GM12878 (cell line): ENCODE measurements at places on chromosomes 3 and 15.

DNA sequence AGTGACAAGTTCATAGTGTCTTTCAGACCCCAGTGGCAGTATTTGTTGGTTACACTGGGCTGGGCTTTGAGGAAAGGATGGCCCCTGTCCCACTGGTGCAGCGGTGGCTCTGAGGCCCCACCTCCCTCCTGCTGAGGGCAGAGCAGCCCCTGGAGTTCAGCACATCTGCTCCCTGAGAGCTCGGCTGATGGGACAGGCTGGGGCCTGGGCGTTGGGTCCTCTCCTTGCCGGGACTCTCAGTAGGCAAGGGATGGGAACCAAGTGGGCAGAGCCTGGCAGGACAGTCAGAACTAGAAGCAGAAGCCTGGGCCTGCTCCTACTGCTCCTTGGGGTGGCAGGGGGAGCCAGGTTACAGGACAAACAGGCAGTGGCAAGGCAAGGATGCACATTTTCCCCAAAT lies 114.5 kb downstream of the NUP210 start:
- H3K27me3 ChIP-seq: no peaks in the 10 kb centered on the region
- no peak for DNase-seq
- H3K36me3 ChIP-seq: no peaks in the 10 kb centered on the region; the same call in 1 of the 2 replicates
- H3K27ac ChIP-seq: no peak overlapping the region

DNA sequence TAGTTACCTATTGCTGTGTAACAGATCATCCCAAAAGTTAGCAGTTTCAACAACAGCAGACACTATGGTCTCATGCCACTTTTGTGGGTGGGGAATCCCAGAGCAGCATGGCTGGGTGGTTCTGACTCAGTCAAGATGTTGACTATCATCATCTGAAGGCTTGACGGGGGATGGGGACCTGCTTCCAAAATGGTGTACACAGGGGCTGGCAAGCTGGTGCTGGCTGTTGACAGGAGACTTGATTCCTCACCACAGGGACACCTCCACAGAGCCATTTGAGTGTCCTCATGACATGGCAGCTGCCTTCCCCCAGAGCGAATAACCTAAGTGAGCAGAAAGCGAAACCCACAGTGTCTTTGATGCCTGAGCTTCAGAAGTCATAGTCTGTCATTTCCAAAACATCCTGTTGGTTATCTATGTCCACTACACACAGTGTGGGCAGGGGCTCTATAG lies 19.1 kb downstream of the DNAJB8 start:
- H3K27ac ChIP-seq: no peak overlapping the region
- H3K4me3 ChIP-seq: no peak overlapping the region
- peak; percentile 45 for DNase-seq

- H3K27ac ChIP-seq: no peak overlapping the region
- no peaks in the 10 kb centered on the region for H3K27me3 ChIP-seq
- no peaks in the 10 kb centered on the region for H3K36me3 ChIP-seq
- DNase-seq: peak; percentile 69
- no peak overlapping the region for H3K4me3 ChIP-seq
Measured at GRCh38 chr15:25793354-25794050, 69.6 kb downstream of the ATP10A start.

DNA sequence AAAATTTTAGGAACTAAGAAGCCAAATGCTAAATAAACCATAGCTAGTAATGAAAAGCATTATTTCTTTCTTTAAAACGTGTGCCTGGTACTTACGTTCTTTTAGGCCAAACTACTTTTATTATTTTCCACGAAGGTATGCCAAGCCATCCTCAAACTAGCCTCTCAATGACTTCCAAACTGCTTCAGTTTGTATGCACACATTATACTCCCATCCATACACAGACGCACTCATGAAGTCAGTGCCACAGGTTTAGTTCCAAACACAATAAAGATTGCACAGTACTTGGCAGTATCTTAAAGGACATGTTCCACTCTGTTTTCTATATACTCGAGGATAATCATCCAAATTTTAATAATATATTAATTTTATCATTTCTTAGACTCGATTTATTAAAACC lies 609.2 kb upstream of the ZNF385D start:
- H3K4me3 ChIP-seq: no peak overlapping the region
- H3K27me3 ChIP-seq: no peaks in the 10 kb centered on the region
- no peak for DNase-seq
- H3K36me3 ChIP-seq: no peaks in the 10 kb centered on the region

DNA sequence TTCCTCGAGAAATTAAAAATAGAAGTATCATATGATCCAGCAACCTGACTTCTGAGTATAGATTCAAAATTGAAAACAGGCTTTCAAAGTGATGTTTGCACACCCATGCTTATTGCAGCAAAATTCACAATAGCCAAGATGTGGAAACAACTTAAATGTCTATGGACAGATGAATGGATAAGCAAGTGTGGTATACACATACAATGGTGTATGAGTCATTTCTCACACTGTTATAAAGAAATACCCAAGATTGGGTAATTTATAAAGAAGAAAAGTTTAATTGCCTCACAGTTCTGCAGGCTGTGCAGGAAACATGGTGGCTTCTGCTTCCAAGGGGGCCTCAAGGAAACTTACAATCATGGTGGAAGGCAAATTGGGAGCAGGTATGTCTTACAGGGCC lies 100.8 kb downstream of the KLF13 start:
- no peak overlapping the region for H3K27ac ChIP-seq
- H3K4me1 ChIP-seq: no peaks in the 10 kb centered on the region
- H3K27me3 ChIP-seq: no peaks in the 10 kb centered on the region
- H3K4me3 ChIP-seq: no peak overlapping the region

DNA sequence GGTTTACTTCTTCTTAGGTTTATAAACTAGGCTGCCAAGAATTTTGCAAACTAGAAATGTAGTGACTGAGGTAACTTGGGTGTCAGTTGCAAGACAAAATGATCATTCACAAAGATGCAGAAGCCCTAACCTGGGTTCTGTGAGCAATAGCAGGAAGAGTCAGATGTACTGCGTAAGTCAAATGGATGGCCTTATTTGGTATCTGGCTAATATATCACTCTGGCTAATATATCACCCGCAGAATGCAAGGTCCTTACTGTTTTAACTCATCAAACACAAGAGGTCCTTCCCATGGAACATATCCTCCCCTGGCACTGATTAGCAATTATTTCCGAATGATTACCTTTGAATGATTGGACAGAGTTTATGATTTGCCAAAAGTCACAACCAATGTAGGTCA lies 37.4 kb downstream of the RBMS3 start:
- H3K4me1 ChIP-seq: peaks cover 5% of the 10 kb centered on the region; the same call in 1 of the 2 replicates
- H3K36me3 ChIP-seq: no peaks in the 10 kb centered on the region
- no peaks in the 10 kb centered on the region for H3K27me3 ChIP-seq
- no peak overlapping the region for H3K27ac ChIP-seq
- DNase-seq: no peak
- no peak overlapping the region for H3K4me3 ChIP-seq

DNA sequence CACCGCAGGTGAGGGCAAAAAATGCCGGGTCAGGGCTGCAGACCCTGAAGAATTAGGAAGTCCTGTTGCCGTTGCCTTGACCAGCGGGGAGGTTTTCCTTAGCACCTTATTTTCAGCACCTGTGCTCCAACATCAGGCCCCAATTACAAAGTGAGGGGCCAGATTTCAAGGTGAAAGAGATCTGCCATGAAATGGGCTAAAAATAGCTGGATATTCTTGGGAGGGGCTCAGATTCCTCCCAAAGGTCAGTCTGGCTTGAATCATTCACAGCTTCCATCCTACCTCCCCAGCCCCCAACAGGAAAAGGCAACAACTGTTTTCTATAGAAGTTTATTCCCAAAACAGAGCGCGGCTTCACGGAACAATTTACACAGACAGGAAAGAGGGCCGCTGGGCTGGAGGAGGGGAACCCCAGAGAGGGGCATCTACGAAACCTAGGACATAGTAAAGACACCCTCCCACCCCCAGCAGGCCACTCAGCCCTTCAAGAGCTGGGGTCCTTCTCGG lies 941 bp upstream of the SLC26A6 start:
- no peaks in the 10 kb centered on the region for H3K36me3 ChIP-seq
- peak overlapping the region; percentile 38; the same call in 1 of the 2 replicates for H3K27ac ChIP-seq
- H3K27me3 ChIP-seq: no peaks in the 10 kb centered on the region
- DNase-seq: no peak
- peak overlapping the region; percentile 77 for H3K4me3 ChIP-seq

DNA sequence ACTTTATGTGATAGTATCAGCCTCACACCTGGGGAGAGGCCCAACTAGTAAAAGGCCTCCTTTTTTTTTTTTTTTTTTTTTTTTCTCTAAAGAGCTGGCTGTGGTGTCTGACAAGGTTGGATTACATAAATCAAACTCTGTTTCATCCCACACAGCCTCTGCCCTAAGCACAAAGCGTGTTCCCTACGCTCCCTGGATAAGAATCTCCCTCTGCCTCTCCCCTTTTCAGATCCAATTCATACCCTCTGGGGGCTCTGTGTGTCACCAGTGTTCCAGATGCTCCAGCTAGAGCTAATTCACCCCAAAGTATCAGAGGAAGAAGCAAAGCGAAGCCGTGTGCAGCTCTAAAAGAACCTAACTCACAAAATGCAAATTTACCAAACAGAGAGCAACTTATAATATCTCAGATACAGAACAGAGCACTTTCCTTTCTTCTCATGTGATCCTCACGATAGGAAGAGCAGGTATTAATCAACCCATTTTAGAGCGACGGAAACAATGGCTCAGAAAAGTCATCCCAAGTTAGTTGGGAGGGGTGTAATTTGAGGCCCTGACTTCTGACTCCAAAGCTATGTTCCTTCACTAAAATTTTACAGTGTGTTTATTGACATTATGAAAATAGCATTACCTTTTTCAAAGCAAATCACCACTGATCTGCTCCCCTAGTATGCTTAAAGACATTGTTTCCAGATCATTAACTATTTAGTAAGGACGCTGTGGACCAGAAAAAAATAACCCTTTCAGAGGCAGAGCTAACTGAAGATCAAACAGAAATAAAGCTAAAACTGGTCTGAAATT lies 12.4 kb downstream of the BMF start:
- H3K36me3 ChIP-seq: peaks cover 6% of the 10 kb centered on the region
- H3K4me3 ChIP-seq: peak overlapping the region; percentile 18; the same call in 1 of the 2 replicates

- no peak overlapping the region for H3K27ac ChIP-seq
- no peaks in the 10 kb centered on the region for H3K27me3 ChIP-seq
- no peaks in the 10 kb centered on the region for H3K36me3 ChIP-seq
- no peak overlapping the region for H3K4me3 ChIP-seq
- H3K4me1 ChIP-seq: no peaks in the 10 kb centered on the region
Measured at GRCh38 chr3:130470126-130470525, 46.9 kb upstream of the COL6A6 start.

DNA sequence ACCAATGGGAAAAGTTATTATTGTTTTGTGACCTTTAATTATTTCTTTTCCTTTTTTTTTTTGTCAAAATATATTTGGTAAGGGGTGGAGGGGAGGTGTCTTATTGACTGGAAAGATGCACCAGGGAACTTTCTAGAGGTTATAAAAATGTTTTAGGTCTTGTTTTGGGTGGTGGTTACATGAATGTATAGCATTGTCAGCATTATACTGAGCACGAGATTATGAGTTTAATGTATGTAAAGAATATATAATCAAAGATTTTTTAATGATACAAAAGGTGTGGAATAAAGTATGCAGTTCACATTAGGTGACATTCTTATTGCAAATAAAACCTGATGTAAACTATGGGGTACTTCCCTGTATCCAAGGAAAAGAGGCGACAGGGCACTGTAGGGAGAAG lies 23.0 kb upstream of the MAP3K13 start:
- no peaks in the 10 kb centered on the region for H3K27me3 ChIP-seq
- no peak for DNase-seq
- no peaks in the 10 kb centered on the region for H3K36me3 ChIP-seq
- H3K4me3 ChIP-seq: no peak overlapping the region
- no peak overlapping the region for H3K27ac ChIP-seq

- no peak overlapping the region for H3K4me3 ChIP-seq
- H3K27me3 ChIP-seq: no peaks in the 10 kb centered on the region
- H3K4me1 ChIP-seq: peaks cover 7% of the 10 kb centered on the region
- DNase-seq: no peak
- peak overlapping the region; percentile 32; the same call in 1 of the 2 replicates for H3K27ac ChIP-seq
Measured at GRCh38 chr3:171654809-171655208, 155.5 kb downstream of the PLD1 start.

DNA sequence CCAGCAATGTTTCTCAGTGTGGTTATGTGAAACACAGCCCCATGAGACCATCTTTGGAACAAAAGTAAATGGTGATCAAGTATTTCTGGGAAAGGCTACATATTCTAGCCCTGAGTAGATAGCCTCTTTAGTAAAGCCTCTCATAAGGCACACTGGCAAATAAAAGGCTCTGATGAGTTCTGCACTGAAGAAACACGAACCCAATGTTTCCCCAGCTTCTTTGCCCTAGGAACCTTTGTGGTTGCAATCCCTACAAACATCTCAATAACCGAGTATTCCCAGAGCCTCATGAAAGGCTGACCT lies 41.8 kb downstream of the RAB6B start:
- peaks cover 49% of the 10 kb centered on the region for H3K4me1 ChIP-seq
- no peak overlapping the region for H3K27ac ChIP-seq
- no peak overlapping the region for H3K4me3 ChIP-seq
- DNase-seq: no peak

DNA sequence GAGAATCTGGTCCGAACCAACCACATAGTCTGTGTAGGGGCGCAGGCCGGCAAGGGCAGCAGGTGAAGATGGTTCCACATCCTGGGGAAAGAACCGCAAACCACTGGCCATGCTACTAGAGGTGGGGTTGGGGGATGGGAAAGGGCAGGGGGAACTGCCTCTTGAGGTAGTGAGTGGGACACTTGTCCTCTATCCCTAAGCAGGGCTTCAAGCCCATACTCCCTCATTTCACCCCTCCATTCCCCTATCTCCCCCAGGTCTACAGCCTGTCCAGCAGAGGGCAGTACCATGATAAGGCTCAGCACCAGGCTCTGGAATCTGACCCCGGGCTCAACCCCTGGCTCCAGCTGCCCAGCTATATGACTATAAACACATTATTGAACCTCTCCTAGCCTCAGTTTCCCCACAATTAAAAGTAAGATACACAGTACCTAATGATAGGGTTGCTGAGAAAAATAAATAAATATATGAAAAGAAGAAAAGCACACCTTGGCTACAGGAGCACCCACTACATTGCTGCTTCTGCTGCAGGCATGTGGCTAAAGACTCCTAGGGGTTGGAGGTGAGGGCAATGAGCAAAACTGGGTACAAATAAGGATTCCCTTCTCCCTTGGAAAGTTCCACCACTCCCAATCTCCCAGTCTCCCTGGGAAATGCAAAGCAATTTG lies 6.3 kb downstream of the GORASP1 start:
- H3K4me3 ChIP-seq: no peak overlapping the region
- peaks cover 32% of the 10 kb centered on the region for H3K36me3 ChIP-seq
- H3K27me3 ChIP-seq: no peaks in the 10 kb centered on the region
- H3K27ac ChIP-seq: no peak overlapping the region
- no peak for DNase-seq
